ENCODE measurements at places on chromosomes 3 and 15.

- no peak for DNase-seq
These were observed 77.6 kb upstream of the CCDC80 start for GRCh38 chr3:112718516-112718915.

GRCh38 chr3:20060974-20061685 is 20.9 kb downstream of the KAT2B start:
- no peak for DNase-seq

DNA sequence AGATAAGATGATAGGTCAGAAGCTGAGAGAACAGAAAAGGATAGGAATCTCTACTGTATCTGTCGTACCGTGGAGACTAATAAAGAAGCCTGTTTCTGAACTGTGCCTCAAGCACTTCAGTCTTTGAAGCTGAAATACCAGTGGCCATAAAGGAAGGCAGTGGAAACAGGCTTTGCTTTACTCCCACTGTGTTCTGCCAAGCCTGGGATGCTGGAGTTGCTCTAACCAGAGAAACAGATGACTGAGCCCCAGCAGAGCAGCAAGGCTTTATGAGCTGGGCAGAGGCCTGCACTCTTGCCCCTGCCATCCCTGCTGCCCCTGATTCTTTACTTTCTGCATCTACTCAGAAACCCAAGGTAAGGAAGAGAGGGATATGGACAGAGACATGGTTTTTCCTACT is 89.4 kb downstream of the PDE8A start:
- no peak for DNase-seq

DNA sequence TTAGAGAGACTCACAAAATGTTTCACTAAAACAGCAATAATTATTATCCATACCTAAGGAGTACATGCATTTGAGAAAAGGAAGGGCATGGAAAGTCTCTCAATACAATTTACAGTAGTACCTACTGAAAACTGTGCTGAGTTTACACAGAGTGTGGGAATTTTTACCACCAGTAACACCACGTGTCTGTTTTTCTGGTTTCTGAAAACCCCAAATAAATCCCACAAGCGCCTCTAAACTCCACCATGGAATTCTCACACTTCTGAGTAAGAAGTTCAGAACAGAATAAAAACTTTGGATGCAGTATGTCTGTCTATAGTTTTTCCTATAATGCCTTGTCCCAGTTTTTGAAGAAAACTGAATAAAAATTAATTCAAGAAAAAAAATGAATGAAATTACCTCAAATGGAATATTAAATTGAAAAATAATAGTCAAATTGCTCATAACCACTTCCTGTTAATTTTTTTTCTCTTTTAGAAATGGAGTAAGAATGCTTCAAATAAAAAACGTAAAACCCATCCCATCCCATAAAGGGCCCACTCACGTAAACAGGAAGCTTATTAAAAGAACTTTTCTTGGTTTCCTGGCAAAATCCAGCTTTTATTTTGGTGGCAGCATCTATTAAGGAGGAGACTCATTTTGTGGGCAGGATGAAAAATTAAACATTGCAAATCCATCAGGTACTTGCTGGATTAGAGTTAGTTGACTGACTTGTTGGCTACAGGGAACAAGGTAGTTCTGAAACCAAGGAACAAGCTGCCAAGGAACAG is 378.1 kb downstream of the TIGIT start:
- DNase-seq: no peak

GRCh38 chr3:16768014-16768413 is 116.7 kb upstream of the PLCL2 start:
- DNase-seq: no peak

DNA sequence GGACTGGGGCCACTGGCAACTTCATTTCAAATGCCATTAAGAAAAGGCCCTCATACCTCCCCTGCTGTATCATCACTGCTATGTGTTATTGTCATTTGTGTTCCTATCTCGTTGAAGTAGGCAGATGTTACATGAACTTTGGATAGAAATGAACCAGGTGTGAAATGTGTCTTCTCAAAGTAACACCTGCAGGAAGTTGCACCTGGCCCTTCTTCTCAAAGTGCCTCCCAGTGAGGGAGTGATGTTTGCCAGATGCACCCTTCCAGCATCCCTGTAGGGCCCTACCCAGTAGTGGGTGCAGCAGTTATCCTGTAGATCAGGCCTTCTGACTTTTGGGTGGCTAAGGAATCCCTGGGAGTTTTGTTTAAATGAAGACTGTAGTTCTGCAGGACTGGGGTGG is 197.7 kb upstream of the CTNNB1 start:
- no peak for DNase-seq

GRCh38 chr3:103319912-103320311 is 885.1 kb downstream of the ZPLD1 start:
- DNase-seq: no peak

DNA sequence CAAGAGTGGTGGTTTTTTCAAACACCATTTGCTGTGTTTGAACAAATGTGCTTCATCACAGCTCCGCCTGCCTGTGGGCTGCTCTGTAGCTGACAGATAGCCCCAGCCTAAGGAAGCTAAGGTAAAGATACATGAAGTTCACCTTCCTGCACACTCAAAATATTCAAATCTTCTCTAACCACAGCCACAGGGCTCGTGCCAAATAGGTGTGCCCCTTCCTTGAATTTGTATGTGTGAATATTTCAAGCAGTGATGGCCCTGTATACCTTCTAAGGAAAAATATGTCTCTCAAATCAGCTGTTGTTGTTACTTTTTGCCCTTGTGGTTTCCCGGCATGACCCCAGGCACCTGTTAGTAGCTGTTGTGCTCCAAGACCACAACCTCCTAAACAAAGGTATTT is 92.8 kb downstream of the CCNL1 start:
- DNase-seq: no peak

GRCh38 chr3:45109771-45110508 is 36.2 kb downstream of the CDCP1 start:
- no peak for DNase-seq

GRCh38 chr15:57586661-57587424 is 4.9 kb upstream of the MYZAP start:
- DNase-seq: no peak

- DNase-seq: no peak
These were observed 61.2 kb downstream of the CD200 start for GRCh38 chr3:112394003-112394640.

GRCh38 chr3:126005951-126006350 is 37.0 kb downstream of the ROPN1B start:
- no peak for DNase-seq

DNA sequence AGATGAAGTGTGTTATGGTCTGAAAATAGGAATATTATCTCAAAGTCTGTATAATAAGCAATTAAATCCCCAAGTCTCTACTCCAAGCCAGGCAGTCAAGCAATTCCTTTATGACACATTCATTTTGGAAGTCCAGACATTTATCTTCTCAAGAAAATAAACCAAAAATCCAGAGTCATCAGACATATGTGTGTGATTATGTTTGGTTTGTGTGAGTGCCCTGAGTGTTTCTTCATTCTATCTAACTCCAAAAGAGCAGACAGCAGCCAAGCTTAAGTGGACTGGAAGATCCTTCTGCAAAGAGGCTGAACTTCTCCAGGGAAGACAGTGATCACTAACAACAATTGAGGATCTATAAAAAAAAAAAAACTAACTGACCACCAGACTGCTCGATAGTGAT is 239.8 kb downstream of the STAG1 start:
- no peak for DNase-seq

- DNase-seq: no peak
These were observed 2.1 kb upstream of the CHL1 start for GRCh38 chr3:194421-194820.

GRCh38 chr3:98564282-98565005 is 29.0 kb downstream of the CPOX start:
- DNase-seq: no peak

GRCh38 chr15:27473845-27474244 is 502.9 kb downstream of the GABRG3 start:
- no peak for DNase-seq

- no peak for DNase-seq
These were observed 31.2 kb upstream of the ALDH1L1 start for GRCh38 chr3:126211569-126211968.

DNA sequence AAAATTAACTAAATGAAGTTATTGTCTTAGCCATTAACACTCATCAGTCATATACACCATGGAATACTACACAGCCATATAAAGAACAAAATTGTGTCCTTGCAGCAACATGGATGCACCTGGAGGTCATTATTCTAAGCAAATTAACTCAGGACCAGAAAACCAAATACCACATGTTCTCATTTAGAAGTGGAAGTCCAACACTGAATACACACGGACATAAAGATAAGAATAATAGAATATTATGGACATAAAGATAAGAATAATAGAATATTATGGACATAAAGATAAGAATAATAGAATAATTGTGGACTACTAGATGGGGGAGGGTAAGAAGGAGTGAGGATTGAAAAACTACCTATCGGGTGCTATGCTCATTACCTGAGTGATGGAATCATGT is 122.3 kb downstream of the CHL1 start:
- no peak for DNase-seq

- no peak for DNase-seq
These were observed 709.4 kb downstream of the SQOR start for GRCh38 chr15:46344115-46344724.

- no peak for DNase-seq
These were observed 60.0 kb downstream of the RPL22L1 start for GRCh38 chr3:170809975-170810357.

- DNase-seq: no peak
These were observed 47.0 kb downstream of the TCF12 start for GRCh38 chr15:56965231-56966013.

- no peak for DNase-seq
These were observed 258.9 kb upstream of the THBS1 start for GRCh38 chr15:39321977-39322376.

- peak; percentile 28 for DNase-seq
These were observed 21.3 kb upstream of the SEC62 start for GRCh38 chr3:169945313-169945712.

- DNase-seq: no peak
These were observed 36.9 kb downstream of the SH3BP5 start for GRCh38 chr3:15295506-15295905.

DNA sequence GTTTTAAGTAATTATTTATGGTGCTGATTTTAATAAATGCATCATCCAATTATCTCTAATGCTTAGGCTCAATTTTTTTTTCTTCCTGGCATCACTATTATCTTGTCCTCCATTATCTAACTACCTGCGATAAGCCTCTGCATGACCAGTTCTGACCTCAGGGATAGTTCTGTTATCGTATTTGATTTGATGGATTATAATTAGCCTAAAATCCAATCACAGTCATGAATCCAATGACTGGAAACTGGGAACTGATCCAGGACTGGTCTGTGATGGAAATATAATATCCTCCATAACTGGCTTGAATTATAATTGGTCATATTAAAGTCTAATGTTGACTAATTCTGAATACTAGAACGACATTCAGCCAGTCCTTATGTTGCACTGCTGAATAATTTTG is 1.1 kb downstream of the MYH15 start:
- no peak for DNase-seq

- no peak for DNase-seq
These were observed 176.4 kb downstream of the TNIK start for GRCh38 chr3:171283848-171284222.

DNA sequence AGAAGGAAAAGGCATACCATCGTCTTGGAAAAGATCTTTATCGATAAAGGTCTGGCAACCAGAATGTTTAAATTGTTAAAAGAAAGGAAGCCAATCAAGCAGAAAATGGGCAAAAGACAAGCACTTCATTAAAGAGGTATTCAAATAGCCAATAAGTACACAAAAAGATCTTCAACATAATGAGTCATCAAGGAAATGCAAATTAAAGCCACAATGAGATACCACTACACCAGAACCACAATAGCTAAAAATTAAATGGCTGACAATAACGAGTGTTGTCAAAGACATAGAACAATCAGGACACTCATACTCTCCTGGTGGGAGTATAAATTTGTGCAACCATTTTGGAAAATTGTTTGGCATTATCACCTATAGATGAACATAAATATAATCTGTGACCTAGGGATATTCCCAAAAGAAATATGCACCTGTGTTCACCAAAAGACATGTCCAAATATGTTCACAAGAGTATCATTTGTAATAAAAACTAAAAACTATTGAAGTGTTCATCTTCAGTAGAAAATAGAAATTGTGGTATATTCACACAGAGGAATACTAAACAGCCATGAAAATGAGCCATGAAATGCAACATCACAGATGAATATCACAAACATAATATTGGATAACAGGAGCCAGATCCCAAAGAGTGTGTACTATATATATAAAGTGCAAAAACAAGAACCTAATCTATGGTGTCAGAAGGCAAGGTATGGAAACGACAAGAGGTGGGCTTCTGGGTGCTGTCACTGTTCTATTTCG is 14.4 kb upstream of the BTBD1 start:
- DNase-seq: no peak

Data from stimulated activated CD8-positive, alpha-beta memory T cell treated with anti-CD3 and anti-CD28 coated beads, Interleukin-15, amount 100 ng/mL, for 48 hours (primary cell).